ENCODE measurements at places on chromosomes 2 and 18. TPM values are rescaled to one million over a fixed set of nuclear protein-coding genes. Genes with fewer than 3 reads are reported as not detected.

The SLC16A14 gene
- 1.0 TPM for total RNA-seq

The CIB4 gene
- 0.34 TPM for total RNA-seq

The NYAP2 gene
- total RNA-seq = not detected

The RAB6C gene
- not detected for total RNA-seq

The GBX2 gene
- total RNA-seq = 3.1 TPM

The CELF4 gene
- total RNA-seq = 0.10 TPM

The CNTNAP5 gene
- total RNA-seq = not detected

Measured in A549 treated with CORT108297 at 1 μM for 4 hours (cell line).